Nasal cavity respiratory epithelium epithelial cell of viscerocranial mucosa (primary cell): ENCODE measurements at places on chromosomes 2 and 18. TPM values are rescaled to one million over a fixed set of nuclear protein-coding genes. Genes with fewer than 3 reads are reported as not detected.

The MAP2 gene
- total RNA-seq, result 13.2 and 19.1 TPM in 2 replicates

The XIRP2 gene
- total RNA-seq, result not detected in 2 replicates

The IAH1 gene
- 35.2 and 38.4 TPM in 2 replicates for total RNA-seq

The DYNAP gene
- total RNA-seq, result not detected in 2 replicates

The OTOF gene
- total RNA-seq, result not detected in 2 replicates

The UXS1 gene
- 59.5 and 87.7 TPM in 2 replicates for total RNA-seq

The KANSL3 gene
- total RNA-seq, result 24.9 and 36.7 TPM in 2 replicates
